Bronchial epithelial cell (primary cell): ENCODE measurements at places on chromosomes 4 and X.

GRCh38 chrX:147763131-147763530 is 148.6 kb upstream of the FMR1 start:
- no peak for DNase-seq

DNA sequence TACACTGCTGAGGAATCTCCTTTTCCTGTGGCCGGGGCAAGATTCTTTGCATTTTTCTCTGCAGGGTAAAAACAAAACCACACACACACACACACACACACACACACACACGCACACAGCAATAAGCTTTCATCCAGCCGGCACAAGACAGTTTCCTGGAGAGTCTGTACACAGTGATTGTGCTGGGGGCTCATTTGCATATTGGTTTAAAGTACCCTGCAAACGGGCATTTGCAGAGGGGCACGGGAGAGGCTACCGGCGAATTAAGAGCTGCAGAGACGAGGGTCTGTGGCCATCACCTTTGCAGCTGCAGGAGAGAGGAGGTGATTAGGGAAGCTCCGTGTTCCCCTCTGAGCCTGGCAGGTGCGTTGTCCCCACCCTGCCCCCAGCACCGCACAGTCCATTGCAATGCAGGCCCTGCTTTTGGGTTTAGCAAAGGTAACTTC is 219.9 kb downstream of the SHOX start:
- DNase-seq = no peak

DNA sequence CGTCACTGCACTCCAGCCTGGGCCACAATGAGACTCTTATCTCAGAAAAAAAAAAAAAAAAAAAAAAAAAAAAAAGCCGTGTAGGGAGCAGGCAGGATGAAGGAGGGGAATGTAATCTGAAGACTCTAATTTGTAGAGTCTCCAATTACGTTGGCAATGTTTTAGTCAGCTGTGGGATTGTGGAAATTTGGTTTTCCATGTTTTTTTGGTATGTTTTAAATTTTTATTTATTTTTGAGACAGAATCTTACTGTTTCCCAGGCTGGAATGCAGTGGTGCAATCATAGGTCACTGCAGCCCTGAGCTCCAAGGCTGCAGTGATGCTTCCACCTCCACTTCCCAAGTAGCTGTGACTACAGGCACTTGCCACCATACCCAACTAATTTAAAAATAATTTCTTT is 56.5 kb downstream of the NSD2 start:
- DNase-seq = no peak

DNA sequence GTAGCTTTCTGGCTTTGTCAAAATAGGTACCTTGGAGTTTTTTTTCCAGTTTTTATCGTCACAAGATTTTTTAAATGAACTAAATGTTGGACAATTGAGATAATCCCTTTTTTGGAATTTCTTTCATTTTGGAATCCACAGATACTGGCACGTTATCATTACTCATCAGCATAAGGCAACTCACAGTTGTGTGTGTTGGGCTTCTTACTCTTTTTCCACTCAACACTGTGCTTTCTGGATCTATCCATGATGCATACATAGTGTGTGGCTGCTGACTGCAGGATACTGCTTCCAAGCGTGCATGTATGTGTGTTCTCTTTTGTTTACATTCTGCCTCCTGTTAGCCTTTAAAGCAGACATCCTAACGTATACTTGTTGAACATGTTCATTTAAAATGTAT is 113.5 kb upstream of the FAM9A start:
- no peak for DNase-seq

DNA sequence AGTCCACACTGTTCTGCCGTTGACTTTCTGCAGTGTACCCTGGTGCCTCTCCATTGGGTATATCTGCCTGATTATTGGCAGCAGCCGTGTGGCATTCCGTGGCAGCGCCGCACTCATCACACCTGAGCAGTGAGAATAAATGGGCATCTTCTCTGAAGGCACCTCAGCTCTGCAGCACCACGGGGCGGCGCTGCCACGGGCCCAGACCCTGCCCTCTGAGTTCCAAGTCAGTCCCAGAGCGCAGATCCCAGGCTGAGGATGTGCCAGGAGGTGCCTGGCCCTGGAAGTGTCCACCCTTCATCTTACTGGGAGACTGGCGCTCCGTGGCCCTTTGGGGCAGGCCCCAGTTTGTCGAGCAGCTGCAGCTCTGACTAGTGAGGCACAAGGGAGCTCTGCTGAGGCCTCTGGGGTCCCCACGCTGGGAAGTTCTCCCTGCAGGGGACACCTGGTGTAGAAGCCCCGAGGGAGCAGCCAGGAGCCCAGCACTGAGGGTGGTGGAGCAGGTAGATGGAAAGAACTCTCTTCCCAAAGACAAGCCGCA is 36.6 kb downstream of the TRMT44 start:
- no peak for DNase-seq

DNA sequence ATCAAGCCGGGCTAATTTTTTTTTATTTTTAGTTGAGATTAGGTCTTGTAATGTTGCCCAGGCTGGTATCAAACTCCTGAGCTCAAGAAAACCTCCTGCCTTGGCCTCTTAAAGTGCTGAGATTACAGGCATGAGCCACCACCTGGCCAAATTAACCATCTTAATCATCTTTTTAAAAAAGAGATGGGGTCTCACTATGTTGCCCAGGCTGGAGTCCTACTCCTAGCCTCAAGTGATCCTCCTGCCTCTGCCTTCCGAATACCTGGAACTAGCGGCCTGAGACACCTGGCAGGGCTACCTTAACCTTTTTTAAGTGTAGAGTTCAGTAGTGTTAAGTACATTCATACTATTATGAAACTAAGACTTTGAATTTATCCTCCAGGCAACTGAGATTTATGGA is 1.7 kb upstream of the RPS3A start:
- no peak for DNase-seq

DNA sequence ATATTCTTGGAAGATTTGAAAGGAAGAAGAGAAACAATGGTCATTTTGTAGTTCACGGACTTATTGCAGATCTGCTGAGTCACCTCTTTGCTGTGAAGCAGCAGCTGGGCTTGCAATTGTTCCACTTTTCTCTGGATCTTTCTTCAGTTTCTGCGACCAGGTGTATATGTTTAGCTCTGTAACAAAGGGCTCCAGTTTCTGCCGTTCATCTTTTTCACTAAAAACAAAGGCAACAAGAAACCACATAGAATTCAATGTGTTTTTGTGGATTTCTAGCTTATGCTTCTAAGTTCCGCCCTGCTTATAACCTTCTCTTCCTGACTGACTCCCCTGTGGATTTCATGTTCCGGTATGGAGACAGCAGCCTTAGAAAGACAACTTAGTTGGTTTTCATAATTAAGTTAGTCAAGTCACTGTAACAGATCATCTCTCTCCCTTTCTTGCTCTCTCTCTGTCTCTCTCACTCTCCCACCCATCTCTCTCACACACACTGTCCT is 121.6 kb upstream of the EPHA5 start:
- DNase-seq = peak; percentile 2

GRCh38 chrX:19776753-19777152 is 110.6 kb downstream of the SH3KBP1 start:
- no peak for DNase-seq

- DNase-seq = peak; percentile 46
Observed at GRCh38 chr4:125043486-125043885, 271.3 kb upstream of the FAT4 start.

DNA sequence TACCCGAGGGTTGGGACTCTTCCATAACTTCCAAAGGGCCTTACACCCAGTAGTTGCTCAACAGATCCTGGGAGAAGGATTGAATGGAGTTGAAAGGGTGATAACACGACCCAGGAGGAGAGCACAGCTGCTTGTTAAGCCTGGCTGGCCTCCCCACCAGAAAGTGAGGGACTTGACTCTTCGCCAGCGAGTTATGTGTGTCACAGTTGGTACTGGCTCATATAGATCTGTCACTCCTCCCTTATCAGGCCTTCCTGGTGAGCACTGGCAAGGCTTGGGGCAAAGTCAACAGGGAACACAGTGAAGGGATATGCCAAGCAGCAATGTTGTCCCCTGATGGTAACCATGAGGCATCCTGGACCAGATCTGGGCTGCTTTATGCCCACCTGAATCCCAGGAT is 35.8 kb downstream of the APLN start:
- no peak for DNase-seq

DNA sequence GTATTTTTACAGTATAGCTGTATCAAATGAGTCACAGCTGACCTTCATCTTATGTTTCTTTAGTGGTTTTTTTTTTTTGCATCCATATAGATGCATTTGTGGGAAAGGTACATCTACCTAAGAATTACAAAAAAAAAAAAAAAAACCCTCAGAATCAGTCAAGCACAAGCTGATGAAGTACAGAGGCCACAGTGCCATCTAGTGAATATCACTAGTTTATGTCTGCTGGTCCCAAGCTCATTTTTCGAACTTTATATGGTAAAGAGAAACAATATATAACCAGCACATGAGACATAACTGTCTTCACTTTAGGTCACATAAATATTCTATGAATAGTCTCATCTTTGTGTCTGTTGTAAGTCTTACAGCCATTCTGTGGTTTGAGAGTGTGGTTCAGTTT is 220.1 kb downstream of the DLG3 start:
- DNase-seq = peak; percentile 44

GRCh38 chrX:38817004-38817703 is 15.9 kb downstream of the MID1IP1 start:
- peak; percentile 33 for DNase-seq

DNA sequence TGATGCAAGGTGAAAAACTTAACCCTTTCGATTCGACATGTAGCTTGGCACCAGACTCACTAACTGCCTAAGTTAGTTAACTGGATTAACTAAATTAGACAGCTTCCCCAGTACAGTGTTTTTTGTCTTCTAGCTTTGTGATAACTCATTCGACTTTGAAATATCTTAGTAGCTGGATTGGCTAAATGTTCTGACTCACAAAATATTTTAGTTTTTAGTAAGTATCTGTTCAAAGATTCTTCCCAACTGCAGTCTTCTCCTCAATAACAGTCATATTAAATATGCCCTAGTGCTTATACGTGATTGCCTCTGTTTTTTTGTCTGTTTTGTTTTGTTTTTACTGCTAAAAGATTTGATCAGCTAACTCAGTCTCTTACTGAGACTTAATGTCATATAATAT is 102.9 kb downstream of the KCNIP4 start:
- DNase-seq = no peak
